ENCODE measurements at places on chromosomes 1 and 21.

DNA sequence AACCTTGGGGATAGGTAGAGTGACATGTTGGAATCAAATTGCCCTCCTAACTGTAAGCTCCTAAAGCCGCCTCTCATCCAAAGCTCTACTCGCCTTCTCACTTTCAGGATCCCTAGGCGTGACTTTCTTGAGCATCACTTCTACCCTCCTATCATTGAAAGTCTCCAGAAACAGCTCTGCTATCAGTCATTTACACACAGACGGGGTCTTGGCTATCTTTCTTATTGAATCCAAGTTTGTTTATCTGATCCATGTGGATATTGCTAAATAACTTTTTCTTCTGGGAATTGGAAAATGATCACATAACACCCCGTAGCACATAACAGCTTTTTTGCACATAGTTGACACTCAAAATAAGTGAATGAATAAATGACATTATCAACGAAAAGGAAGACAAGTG is 216.4 kb upstream of the KIAA0040 start:
- no peak for DNase-seq

GRCh38 chr1:234721476-234722269 is 111.7 kb upstream of the IRF2BP2 start:
- no peak for DNase-seq

GRCh38 chr1:25123551-25123950 is 108.8 kb downstream of the SYF2 start:
- no peak for DNase-seq

- no peak for DNase-seq
Observed at GRCh38 chr1:19877821-19878636, 4.2 kb upstream of the OTUD3 start.

- DNase-seq: no peak
Observed at GRCh38 chr1:207973898-207974568, 63.1 kb upstream of the CD34 start.

All from stimulated activated CD8-positive, alpha-beta memory T cell treated with anti-CD3 and anti-CD28 coated beads, Interleukin-2, amount 100 ng/mL, for 1 hour (primary cell).